NCI-H146 (cell line): ENCODE measurements at places on chromosomes 7 and 10.

GRCh38 chr10:119268871-119269506, 61.6 kb downstream of the GRK5 start:
- DNase-seq = no peak

DNA sequence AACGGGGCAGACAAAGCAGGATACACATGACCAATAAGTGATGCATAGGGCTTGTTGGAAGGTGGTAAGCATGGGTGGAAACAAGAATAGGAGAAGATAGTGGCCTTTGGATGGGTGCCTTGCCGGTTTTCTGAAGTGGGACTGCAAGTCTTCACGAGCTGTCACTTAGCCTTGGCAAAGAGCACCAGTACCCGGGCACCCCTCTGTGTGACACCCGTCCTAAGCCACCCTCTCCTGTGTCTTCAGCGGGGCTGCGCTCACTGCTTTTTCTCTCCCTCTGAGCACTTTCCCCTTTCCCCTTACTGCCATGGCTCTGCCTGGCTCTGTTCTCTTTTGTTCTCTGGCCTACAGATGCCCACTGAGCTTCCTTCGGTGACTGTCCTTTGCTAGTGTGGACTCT, 399.7 kb upstream of the MKI67 start:
- DNase-seq = no peak

DNA sequence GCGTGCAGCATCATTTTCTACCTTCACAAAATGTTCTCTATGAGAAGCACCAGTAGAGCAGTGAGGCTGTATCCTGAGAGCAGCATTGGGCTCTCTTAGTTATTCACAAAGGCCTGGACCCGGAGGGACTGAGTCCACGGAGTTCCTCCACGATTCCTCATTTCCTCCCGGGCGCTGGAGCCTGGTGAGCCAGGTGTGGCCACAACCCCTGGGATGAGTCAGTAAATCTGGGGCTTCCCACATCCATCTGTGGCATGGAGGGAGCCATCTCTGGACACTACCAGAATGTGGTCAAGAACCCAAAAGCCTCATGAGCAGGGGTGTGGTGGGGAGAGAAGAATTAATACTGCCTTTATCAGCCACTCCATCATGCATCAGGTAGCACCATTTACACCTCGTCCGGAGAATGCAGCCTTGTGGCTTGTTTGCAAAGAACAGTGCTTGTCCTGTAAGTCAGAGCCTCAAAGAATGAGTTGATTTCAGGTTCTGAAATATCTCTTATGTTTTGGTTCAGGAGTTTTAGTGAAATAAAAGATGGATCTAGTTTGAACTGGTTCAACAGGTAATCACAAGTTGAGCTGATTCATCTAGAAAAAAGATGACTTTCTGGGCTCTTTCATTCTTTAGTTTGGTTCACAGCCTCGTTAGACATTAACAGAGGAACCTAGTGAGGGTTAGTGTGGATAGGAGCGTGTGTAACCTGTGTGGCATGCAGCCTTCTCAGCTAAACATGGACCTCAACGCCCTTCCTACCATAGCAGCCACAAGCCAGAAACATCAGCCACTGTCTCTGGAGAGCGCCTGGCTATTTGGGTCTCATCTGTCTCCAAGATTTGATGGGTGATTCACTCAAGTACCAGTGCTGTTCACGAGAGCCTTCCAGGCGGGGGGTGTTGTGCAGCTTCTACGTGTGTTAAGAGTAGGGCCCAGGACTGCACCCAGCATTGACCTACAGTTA, 95.2 kb downstream of the WDR37 start:
- DNase-seq = no peak

- no peak for DNase-seq
These were observed 181.3 kb downstream of the CDK14 start for GRCh38 chr7:90777465-90777864.

DNA sequence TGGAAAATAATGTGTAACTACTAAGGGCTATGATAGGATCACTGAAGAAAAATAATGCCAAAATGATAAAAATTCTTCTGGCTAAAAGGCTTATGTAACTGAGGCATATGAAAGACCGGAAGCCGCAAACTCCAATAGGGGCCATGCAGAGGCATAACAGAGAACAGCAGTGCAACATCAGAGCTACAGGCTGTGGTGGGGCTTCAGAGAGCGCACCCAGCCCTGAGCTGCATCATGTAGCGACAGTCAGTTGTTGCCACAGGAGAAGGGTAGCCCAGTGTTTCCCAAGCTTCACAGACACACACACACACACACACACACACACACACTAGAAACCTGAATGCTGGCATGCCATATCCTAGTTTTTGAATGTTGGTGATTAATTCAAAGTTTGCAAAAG, 9.3 kb downstream of the LLCFC1 start:
- no peak for DNase-seq

DNA sequence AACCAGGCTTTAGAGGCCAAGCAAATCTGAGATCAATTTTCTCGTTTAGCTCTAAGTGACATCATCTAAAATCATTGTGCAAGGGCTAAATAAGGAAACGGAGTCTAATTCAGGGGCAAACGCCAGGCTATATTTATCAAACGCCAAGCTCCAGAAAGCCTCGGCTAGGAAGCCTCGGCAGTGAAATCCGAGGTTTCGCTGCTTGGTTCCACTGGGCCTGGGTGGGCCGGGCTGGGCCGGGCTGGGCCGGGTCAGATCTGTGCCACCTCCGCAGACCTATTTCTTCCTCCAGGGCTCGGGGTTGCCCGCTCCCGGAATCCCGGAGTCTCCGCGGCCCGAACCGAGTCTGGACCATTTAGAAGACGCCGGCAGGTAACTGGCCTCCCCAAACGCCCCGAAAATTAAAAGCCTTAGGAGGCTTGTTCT, 459 bp upstream of the FEZF1 start:
- DNase-seq = no peak

- DNase-seq = no peak
These were observed 161.9 kb upstream of the PRR15 start for GRCh38 chr7:29401769-29402168.

GRCh38 chr10:12563489-12563888, 214.1 kb downstream of the CAMK1D start:
- no peak for DNase-seq

- no peak for DNase-seq
These were observed 86.5 kb downstream of the FOXL3 start for GRCh38 chr7:376306-377079.

DNA sequence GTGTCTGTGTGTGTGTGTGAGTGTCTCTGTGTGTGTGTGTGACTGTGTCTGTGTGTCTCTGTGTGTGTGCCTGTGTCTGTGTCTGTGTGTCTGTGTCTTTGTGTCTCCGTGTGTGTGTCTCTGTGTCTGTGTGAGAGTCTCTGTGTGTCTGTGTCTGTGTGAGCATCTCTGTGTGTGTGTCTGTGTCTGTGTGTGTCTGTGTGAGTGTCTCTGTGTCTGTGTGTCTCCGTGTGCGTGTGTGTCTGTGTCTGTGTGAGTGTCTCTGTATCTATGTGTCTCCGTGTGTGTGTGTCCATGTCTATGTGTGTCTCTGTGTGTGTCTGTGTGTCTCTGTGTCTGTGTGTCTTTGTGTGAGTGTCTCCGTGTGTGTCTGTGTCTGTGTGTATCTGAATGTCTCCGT, 120.4 kb downstream of the SH2D4B start:
- no peak for DNase-seq

- no peak for DNase-seq
These were observed 26.3 kb upstream of the PPIF start for GRCh38 chr10:79320820-79321493.

- no peak for DNase-seq
These were observed 124.7 kb upstream of the SDK1 start for GRCh38 chr7:3176112-3177000.

DNA sequence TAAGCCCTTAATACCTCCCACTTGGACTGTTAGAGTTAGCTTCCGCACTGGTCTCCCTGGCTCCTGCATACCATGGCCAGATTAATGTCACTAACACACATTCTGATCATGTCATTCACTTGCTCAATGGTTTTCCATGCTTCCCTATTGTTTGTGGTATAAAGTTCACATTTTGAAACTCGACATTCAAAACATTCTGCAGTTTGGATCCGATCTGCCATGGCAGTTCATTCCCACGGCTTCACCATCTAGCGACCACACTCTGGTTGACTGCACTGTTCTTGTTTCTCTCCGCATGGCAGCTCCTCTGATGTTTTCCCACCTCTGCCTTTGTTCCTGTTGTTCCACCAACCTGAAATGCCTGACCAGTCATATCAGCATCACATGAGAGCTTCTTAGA, 87.4 kb upstream of the WAC start:
- no peak for DNase-seq

DNA sequence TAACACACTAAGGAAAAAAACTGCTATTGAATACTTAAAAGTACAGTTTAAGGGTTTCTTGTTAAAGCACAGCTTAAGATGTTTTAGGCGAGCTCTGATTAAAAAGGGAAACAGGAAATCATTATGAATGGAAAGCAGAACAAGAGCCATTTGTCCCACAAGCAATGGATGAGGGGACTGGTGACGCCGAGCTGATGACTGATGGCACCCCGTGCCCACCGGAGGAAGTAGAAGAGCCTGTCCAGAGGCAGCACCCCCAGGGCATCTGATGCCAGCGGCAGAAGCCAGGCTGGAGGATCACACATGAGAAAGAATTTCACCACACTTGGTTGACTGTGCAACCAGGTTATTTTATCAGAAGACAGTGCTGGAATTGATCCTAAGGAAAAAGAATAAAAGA, 15.0 kb upstream of the INSIG1 start:
- DNase-seq = no peak

- no peak for DNase-seq
These were observed 48.8 kb downstream of the UBE2H start for GRCh38 chr7:129903935-129904334.

- DNase-seq = no peak
These were observed 89.5 kb downstream of the HECW1 start for GRCh38 chr7:43201912-43202311.

- DNase-seq = peak; percentile 66
These were observed 505.5 kb downstream of the SDK1 start for GRCh38 chr7:3806516-3806915.

- DNase-seq = no peak
These were observed 62.2 kb downstream of the ARHGAP22 start for GRCh38 chr10:48542471-48543181.

- no peak for DNase-seq
These were observed 34.2 kb downstream of the CUL1 start for GRCh38 chr7:148732862-148733261.

DNA sequence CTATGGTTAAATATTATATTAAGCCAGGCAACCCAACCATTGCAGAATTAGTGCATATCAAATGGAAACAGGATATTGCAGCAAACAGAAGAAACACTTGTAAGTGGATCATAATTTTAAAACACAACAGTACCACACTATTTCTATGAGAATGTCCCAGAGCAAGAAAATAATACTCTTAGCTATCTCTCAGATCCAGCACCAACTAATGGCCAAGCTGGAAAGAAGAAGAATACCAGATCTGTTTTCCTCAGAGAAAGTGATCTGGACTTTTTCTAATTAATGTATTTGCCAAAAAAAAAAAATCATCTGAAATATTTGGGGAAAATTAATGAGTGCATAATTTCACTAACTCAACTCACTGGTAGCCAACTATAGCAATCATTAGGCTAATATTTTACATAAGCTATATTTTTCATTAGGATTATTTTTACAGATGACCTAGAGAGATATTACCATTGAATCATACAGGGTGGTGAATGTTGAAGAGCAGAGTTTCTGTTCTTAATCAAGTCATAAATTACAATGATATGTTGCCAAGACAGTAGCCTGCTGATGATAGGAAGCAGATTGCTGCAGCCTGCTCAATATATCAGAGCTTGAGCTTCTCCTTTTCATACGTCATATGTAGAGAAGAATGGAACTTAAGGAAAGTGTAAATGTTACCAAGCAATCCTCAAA, 995.4 kb upstream of the LRRN3 start:
- DNase-seq = no peak

DNA sequence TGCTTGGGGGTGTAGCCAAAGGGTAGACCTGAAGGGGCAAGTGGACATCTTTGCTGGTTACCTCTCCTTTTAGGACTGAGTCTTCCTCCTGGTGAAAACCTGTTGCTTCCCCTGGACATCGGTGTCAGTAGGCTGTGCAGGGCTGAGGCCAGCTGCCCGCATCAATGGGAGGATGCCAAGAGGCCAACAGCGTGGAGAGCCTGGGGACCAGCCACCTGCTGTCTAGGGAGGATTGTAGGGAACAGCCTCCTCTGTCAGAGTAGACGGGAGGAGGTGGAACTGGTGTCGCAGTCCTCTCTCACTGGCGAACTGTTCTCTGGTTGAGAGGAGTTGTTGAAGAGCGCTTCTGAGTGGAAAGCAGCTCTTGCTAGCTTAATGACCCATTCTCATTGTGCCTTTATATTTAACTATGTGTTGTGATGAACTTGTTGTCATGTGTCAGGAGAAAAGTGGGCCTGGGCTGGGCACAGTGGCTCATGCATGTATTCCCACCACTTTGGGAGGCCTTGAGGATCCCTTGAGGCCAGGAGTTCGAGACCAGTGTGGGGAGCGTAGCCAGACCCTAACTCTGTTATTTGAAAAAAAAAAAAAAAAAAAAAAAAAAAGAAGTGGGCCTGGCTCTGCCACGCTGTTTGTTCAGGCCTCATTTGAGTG, 1.8 kb downstream of the SUFU start:
- no peak for DNase-seq

- DNase-seq = no peak
These were observed 51.3 kb upstream of the FAM180A start for GRCh38 chr7:135799881-135800280.

GRCh38 chr7:48244864-48245271, 73.6 kb downstream of the ABCA13 start:
- no peak for DNase-seq

DNA sequence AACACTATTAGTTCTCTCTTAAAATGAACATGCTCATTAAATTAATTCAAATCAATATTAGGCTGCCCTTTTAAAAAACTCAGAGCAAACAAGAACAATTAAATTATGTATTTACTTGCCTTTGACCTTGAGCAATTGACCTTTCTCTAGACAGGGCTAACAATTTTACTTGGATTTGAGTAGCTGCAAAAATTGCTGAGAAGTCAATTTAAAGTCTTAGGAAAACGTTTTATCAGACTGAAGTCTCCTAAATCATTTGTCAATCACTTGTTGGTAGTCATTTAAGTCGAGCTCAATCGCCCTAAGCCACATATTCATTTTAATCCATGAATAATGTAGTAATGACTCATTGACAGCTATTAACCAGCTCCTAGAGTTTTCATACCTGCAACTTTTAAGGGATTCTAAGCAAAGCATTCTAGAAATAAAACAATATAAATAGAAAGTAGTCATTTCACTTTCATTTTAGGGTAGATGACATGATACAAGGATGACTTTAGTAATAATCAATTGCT, 84.9 kb upstream of the SEC61G start:
- no peak for DNase-seq

GRCh38 chr7:24720283-24720682, 37.0 kb downstream of the GSDME start:
- no peak for DNase-seq
